NCI-H1417 treated with DMSO at 0.1 percent for 48 hours (cell line): ENCODE measurements at places on chromosomes 7 and 10.

DNA sequence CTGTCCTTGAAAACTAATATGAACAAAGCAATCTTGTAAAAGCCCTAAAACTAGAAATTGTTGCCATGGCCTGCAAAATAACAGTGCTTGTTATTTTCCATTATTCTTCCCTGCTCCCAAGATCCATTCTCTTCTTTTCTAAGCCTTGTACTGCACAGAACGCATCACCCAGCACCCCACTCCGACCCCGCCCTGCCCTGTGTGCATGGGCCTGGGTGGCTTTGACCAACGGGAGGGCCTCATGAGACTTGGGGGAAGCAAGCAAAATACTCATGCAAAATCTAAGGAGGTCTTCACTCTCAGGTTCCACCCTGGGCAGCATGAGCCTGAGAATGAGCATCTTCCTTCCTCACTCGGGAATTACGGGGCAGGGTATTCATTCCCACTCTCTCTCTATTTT is 32.4 kb downstream of the NPY start:
- no peak for DNase-seq

GRCh38 chr10:121580276-121581116 is 17.7 kb downstream of the FGFR2 start:
- no peak for DNase-seq

GRCh38 chr7:29516491-29516890 is 47.1 kb upstream of the PRR15 start:
- no peak for DNase-seq

DNA sequence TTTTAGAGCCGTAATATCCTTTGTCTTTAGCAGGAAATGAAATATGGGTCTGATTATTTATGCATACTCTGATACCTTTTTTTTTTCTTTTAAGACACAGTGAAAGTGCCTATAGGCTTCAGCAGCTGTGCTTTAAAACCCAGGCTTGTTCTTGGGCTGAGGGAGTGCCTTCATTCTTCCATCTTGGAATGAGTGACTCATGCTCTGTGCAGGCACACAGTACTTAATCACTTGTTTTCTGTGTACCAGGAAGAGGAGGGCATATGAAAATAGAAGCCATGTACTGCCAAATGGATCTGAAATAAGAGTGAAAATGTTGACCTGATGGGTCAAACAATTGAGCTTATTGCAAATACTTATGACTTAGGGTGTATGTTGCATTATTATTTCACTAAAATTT is 12.0 kb downstream of the INPP5F start:
- DNase-seq: no peak

GRCh38 chr7:126185959-126186580 is 1066.7 kb downstream of the GRM8 start:
- no peak for DNase-seq

DNA sequence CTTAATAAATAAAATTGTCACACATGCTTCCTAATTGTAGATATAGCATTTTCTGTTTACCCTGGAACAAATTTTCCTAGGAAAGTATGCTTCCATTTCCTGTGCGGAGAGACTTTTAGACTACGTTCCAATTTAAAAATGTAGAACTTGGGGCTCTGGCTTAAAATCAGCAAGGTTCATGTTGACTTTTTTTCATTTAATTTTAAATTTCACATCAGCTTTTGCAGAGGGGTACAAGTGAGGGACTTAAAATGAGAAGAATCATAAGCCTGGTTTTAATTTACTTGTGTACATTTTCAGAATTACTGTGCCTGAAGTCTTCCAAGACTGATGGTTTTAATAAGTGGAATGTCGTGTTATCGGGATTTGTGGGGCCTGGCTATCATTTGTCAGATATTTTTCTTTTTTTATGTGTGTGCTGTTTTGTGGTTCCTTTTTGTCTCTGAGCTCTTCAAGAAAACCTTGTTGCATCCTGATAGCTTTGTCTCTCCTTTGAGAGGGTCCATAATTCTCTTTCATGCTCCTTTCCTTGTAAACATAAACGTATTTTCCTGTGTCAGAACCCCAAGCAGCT is 8.8 kb upstream of the ATRNL1 start:
- no peak for DNase-seq

GRCh38 chr7:55575733-55576132 is 3.4 kb upstream of the VOPP1 start:
- no peak for DNase-seq

DNA sequence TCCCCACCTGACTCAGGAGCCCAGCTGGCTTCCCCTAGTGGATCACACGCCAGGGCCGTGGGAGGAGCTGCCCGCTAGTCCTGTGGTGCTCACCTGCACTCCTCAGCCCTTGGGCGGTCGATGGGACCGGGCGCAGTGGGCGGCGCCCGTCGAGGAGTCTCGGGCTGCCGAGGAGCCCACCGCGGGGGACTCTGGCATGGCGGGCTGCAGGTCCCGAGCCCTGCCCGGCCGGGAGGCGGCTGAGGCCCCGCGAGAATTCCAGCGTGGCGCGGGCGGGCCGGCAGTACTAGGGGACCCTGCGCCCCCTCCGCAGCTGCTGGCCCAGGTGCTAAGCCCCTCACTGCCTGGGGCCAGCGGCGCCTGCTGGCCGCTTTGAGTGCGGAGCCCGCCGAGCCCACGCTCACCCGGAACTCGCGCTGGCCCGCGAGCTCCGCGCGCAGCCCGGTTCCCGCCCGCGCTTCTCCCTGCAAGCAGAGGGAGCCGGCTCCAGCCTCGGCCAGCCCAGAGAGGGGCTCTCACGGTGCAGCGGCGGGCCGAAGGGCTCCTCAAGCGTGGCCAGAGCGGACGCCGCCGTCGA is 367.9 kb downstream of the TYW1 start:
- no peak for DNase-seq

DNA sequence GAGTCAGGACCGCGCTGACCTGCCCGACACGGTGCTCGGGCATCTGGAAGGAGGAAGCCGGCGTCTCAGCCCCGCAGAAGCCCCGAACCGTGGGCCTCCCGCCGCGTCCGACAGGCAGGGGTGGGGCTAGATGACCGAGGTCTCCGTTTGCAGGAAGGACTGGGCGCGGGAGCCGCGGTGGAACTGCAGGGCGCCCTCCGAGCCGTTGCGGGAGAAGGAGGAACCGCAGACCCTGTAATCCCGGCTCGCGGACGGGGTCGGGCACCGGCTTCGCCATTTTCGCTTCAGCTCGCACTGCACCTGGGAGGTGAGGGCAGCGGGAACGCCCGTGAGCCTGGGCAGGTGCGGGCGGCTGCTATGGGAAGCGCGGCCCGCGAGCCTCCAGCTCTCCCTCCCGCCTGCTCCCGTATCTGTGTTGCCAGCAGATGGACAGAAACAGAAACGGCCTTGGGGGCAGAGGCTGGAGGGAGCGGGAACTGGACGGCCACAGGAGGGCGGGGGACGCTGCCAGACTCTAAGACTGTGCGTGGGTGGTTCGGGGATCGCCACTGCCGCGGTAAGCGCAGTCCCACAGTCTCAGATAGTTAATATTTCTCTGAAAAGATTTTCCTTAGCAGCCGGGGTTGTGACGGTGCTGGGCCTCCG is 114.1 kb downstream of the VIPR2 start:
- DNase-seq: no peak

DNA sequence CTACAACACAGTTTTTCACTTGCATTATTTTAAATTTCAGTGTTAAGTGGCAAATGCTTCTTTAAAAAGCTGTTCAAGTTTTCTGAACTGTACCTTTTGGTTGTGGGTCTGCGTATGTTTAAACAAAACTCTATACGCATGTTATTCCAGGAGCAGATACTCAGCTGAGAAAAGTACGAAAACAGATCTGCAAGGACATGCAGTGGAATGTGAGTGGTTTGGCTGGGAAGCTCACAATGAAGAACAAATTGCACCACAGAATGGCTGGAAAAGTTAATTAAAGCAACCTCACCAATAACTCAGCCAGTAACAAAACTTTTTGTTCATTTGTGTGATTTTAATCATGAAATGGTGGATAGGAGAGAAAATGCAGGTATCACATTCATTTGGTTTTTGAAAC is 17.6 kb downstream of the GLI3 start:
- no peak for DNase-seq

- no peak for DNase-seq
Measured at GRCh38 chr7:51067757-51068156, 248.9 kb downstream of the COBL start.

DNA sequence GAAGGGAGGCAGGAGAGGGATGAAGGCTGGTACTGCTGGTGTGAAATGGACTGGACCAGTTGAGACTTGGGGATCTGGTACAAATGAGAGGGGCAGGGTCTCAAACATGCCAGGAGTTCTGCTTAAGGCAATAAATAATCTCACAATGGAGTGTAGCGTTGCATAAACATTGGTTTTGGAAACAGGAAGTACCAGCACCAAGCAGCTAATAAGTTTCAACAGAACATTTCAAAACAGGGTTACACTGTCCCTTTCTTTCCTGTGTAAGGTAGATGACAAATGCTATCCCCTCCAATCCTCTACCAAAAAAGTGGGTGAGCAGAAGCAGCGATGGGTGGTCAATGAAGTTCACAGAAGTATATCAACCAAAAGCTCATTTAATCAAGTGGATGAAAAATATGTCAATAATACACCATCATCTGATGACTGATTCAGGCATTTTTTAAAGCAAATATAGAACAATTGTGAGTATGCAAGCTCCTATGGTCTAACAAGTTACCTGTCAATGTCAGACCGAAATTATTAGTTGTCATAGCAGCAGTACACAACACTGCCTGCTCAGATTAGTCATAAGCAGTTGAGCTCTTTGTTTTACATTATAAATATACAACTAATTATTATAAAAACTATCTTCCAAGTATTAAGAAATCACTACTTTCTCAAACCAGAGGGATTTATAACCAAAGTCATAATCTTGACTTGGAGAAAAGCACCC is 220.0 kb downstream of the FAM107B start:
- no peak for DNase-seq

GRCh38 chr7:94856643-94857042 is 50.8 kb upstream of the PPP1R9A start:
- no peak for DNase-seq

DNA sequence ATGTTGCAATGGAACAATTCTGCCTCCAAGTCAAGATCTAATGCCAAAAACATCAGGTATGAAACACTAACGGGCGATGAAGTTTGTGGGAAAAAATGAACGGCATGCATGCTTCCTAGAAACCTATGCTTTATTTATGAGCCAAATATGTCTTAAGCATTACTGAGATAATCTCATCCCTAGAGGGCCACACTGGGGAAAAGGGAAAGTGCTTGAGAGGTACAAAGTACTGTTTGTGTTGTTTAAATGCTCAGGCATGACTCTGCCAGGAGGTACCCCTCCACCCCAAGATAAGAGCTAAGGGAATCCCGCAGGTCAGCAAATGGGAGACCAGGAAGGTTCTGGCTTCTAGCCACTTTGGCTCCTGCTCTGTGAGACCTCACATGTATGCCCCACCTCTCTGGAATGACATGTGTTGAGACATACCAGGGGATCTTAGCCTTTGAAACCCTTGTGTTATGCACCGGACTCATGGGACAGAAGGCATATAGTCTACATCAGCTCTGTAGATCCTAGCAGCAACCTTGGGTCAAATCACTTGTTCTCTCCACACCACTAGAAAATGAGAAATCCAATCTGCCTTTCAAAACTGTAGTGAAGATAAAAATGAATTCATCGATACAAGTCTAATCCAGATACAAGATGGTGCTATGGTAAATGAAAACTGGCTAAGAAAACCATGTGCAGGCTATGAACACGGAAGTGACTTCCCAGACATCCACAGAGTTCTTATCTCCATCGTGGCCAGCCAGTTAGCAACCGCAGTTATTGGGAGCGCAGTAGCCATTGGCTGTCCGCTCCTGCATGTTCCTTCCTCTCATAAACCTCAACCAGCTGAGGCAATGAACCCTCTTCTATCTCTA is 61.0 kb downstream of the CREB3L2 start:
- no peak for DNase-seq

DNA sequence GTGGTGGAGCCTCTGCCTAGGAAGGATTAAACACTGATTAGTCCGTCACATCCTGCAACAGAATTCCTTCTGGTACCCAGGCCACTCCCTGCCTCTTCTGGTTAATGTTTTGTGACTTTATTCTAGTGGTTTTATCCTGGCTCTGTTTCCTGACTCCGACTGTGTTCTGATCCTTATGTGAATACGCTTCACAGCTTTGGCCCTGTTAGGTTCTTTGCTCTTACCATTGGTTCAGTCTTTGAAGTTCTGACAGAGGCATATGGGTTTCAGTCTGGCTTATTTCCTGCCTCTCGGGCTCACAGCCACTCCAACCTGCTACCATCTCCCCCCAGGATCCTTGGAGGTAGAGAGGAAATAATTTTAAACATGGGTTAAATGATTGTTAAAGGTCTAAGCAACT is 23.2 kb upstream of the FGL2 start:
- no peak for DNase-seq

GRCh38 chr7:79461660-79462059 is 8.2 kb upstream of the MAGI2 start:
- no peak for DNase-seq

DNA sequence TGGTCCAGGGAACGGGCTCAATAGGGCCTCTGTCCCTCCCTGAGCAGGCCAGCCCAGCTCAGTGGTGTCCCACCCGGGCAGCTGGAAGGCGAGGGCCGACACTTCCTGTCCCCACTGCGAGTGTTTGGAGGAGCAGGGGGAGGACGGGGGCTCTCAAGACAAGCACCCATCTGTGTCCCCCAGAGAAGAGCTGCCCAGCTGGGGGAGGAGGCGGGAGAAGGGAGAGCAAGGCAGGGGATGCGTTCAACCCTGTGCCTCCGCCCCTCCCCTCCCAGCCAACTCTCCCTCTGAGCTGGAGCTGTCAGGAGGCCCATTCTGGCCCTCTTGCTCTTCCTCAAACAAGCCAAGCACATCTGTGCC is 35.7 kb downstream of the ZCCHC24 start:
- no peak for DNase-seq

DNA sequence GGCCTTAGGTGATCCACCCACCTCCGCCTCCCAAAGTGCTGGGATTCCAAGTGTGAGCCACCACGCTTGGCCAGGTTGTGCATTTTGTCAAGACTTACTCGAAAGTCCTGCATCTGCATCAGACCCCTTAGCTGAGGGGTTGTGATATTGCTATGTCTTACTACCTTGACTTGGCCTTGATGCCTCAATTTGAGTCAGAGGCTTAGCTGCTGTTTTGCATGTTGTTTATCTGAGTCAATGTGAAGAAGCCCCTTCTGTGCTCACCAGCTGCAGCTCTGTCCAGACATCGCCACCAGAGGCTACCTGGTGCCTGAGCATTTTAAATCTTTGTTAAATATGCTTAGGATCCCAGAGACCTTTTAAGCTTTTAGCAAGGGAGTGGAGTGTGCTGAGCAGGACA is 18.1 kb downstream of the UBE2D4 start:
- DNase-seq: no peak

- no peak for DNase-seq
Measured at GRCh38 chr10:70271996-70272924, 11.5 kb downstream of the NPFFR1 start.

GRCh38 chr10:96295475-96295874 is 8.8 kb upstream of the DNTT start:
- DNase-seq: no peak

DNA sequence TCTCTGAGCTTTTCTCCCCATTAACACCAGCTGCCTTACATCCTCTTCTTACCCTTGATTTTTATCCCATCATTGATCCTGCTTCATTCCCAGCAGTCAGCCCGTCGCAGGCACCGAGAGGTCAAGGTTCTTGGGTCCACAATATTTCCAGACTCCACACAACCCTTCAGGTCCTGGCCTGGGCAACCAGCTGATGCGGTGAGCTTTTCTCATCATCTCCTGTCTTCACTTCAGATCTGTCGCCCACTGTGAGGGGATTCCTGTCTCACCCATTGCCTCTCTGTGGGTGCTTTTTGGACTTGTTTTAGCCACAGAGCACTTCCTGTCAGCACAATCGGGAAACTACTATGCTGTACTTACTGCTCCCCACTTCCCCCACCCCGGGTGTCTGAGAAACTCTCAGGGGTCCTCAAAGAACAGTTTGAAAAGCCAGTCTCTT is 8.4 kb upstream of the PVRIG start:
- DNase-seq: no peak
